ENCODE measurements at places on chromosomes 7 and 10. TPM values are rescaled to one million over a fixed set of nuclear protein-coding genes. Genes with fewer than 3 reads are reported as not detected.

DNA sequence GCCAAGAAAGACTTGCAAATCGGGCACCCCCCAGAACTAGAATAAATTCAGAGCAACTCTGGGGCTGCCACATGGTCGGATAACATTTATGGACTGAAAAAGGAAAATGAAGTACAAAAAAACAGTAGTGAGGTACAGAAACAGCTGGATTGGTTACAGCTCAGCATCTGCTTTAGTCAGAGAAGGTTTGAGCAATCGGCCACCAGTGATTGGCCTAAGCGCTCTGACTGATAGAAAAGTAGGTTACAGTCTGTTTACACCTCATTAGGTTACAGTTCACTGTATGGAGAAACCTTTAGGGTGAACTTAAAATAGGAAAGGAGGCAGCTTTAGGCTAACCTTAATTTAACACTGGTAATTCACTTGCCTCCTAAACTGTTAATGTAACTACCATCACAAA, 102.0 kb upstream of the DKK1 start:
- DNase-seq, result no peak

- no peak for DNase-seq
These were observed 83.1 kb downstream of the CPVL start for GRCh38 chr7:29063236-29063635.

- no peak for DNase-seq
These were observed 212.7 kb downstream of the LRMDA start for GRCh38 chr10:75643944-75644692.

- DNase-seq, result no peak
These were observed 112.4 kb downstream of the BICC1 start for GRCh38 chr10:58625070-58625469.

DNA sequence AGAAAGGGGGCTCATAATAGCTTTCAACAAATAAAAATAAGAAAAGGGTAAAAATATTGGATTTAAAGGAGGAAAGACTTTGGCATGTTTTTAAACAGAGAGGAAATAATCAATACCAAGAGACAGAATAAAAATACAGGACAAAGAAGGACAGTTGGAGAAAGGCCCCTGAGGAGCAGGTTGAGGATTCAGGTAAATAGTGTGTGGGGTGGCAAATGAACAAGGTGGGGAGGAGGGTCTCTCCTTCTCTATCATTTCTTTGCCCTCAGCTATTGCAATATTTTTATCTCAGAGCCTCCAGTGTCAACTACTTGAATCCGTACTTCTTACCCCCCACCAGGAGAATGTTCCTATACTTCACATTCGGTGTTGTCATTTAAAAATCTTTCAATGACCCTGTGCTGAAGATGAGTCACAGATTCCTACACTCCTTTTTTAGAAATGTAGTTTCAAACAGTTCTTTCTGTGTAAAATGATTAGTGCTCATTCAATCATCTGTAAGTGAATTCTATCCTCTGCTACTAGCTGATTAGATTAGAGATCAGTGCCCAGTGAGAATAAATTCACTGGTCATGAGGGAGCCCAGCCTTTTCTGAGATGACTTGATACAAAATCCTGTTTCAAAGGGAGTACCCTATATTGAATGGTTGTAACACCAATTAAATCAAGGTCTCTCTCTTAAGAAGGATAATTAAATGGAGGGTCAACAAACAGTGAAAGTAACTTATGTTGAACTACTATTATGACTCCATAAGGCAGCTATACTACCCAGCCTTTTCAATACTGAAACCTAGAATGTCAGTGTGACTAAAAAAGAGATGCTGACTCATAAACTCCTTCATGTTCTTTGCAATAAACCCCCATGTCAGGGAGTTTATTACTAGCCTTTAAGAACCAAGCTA, 50.4 kb upstream of the WNT16 start:
- no peak for DNase-seq

DNA sequence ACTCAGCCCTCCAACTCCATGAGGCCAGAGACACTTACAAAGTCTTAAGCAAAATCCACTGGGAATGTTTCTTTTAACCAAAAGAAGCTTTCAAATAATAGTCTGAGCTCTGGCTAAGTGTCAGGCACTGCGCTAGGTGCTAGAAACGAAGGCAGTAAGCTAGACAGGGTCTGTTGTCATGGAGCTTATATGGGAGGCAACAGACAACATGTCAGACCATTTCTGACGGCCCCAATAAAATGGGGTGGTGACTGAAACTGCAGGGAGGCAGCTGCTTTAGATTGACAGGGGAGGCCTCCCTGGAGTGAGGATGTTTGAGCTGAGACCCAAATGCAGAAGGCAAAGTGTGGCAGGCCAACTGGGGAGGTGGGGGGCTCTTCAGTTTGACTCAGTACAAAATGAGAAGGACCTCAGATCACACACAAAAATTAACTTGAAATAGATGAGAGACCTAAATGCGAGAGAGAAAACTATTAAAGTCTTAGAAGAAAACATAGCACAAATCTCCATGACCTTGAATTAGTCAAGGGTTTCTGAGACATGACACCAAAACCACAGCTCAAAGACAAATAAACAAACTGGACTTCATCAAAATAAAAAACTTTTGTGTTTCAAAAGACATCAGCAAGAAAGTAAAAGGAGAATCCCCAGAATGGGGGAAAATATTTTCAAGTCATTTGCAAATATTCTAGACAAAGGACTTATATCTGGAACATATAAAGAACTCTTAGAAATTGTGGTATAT, 40.6 kb downstream of the SH3PXD2A start:
- no peak for DNase-seq

DNA sequence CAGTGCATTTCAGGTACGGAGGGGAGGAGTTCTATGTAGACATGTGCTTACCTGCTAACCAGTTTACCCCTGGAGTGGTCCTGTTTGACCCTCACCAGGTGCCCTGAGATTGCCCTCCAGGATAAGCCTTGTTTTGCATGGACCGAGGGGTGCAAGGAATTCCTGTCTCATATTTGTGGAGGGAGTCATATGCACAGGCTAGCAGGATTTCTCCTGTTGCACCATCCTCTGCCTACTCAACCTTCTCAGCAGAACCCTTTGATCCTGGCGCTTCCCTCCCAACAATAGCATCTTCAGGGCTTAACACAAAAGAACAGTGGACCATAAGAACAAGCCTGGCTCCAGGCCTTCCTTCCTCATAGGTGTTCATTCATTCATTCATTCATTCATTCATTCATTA, 7.2 kb downstream of the TRPV6 start:
- DNase-seq, result no peak

GRCh38 chr7:159140170-159140910, 4.3 kb downstream of the VIPR2 start:
- DNase-seq, result no peak

DNA sequence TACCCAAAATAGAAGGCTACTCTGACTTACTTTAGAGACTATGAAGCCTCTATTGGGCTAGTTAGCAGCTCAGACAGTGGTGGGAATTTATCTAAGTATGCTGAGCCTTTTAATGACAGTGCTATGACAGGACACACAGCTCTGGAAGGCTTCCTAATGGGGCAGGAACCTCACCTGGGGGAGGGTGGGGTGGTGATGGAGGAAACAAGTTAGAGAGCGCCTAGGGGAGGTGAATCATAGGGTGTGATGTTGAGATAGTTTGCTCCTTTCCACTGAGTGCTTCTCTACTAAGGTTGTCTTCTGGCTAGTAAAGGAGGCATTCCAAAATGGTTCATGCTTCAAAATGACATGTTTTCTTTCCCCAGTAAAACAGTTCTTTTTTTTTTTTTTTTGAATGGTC, 42.1 kb downstream of the PPP1R9A start:
- no peak for DNase-seq

- no peak for DNase-seq
These were observed 30.3 kb downstream of the BCAP29 start for GRCh38 chr7:107610323-107610722.

GRCh38 chr10:97499561-97500296, 1.0 kb downstream of the UBTD1 start:
- no peak for DNase-seq

DNA sequence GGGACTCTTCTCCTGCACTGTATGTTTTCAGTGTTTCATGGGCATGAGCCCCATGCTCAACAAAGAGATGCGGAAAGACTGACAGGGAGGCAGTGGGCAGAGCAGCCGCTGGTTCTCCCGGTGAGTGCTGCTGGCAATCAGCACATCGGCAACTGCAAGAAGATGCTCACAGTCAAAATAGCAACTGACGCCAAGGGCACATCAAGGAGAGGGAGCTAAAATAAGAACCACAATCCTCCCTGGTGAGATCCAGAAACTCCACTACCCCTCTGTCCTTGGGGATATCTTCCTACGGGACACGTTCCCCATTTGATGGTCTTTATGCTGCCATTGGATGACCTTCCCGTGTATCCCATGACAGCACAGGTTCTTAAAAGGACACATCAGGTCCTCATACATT, 28.9 kb upstream of the SVIL start:
- no peak for DNase-seq

- DNase-seq, result no peak
These were observed 145.9 kb upstream of the EGR2 start for GRCh38 chr10:62961951-62962523.

DNA sequence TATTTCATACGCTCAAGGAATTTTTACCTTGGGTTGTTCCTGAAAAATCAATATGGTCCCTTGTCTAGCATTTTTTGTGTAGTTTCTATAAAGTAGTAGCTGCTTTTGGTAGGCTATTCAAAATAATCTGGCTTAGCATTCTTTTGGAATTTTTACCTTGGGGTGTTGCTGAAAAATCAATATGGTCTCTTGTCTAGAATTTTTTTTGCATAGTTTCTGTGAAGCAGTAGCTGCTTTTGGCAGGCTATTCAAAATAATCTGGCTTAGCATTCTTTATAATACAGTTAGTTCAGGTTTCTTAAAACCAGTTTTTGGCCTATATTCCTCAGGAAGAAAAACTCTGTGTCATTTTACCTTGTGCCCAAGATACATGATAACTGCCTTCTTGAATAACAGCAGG, 301.9 kb downstream of the SUGCT start:
- no peak for DNase-seq

GRCh38 chr7:111568870-111569462, 6.7 kb upstream of the IMMP2L start:
- no peak for DNase-seq

DNA sequence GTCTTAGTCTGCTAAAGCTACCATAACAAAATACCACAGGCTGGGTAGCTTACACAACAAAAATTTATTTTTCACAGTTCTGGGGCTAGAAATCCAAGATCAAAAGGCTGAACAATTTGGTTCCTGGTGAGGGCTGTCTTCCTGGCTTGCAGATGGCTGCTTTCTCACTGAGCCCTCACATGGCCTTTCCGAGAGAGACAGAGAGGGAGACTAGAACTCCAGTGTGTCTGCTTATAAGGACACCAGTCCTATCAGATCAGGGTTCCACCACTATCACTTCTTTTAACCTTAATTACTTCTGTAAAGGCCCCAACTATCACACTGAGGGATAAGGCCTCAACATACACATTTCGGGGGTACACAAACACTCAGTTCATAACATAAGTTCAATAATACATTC, 527.4 kb upstream of the VSTM2A start:
- DNase-seq, result no peak

FGL2 gene
- total RNA-seq, result 3.4 TPM

ANK3 gene
- total RNA-seq, result 260 TPM

PRTFDC1 gene
- total RNA-seq, result 35.7 TPM

PLXDC2 gene
- 12.5 TPM for total RNA-seq

SPAG6 gene
- total RNA-seq, result 1.2 TPM

Data from occipital lobe (tissue), 3 donors.